Fibroblast of skin of abdomen (primary cell): ENCODE measurements at places on chromosomes 5 and 9.
A peak's percentile ranks its signal among the peaks of the same experiment; 100 is the strongest.

DNA sequence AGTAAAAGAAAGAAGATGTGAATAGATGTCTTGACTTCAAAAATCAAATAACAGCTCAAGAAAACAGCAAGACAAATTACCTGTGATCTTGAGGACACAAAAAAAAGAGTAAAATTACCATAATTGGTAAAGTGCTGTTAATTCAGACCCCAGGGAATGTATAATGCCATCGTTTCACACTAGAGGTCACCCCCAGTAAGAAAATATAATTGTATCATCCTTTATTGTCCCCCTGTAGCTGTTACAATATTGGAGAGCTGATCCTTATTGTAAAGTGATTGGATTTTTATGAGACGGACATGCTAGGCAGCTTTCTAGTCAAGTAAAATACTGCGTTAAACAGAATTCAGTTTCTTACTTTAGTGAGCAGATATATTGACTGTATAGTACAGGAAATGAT lies 377.0 kb downstream of the TLE1 start:
- no peak for DNase-seq

DNA sequence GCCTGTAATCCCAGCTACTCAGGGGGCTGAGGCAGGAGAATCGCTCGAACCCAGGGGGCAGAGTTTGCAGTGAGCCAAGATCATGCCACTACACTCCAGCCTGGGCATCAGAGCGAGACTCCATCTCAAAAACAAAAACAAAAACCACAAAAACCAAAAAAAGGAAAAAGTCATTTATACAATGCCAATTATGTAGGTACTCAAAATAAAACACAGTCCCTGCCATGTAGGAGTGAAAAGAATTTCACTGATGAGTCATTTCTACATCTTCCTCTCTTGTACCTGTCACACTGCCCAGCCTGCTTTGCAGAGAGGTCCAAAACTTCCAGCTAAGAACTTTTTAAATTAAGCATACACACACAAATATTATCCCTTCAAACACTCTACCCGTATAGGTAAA lies 215.8 kb downstream of the EPB41L4A start:
- DNase-seq = no peak

DNA sequence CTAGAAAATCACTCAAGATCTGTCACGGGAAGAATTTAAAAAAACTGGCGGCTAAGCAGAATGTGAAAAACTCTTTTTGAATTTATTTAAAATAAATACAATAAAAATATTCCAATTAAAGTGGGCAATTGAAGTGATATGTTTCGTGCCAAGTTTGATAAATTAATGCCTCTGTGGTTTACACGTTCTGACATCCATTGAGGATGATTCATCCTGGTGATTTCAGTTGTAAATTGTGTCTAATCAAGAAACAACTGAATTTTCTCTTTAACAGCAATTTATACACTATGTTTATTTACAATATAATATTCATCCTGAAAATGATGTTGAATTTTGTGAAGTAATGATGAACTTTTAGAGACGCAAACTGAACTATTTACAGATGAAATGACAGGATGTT lies 21.0 kb upstream of the OSMR start:
- DNase-seq = no peak

- DNase-seq = peak; percentile 8
These were observed 305.4 kb upstream of the MSX2 start for GRCh38 chr5:174418809-174419539.

GRCh38 chr5:17094830-17095229 lies 122.6 kb upstream of the BASP1 start:
- no peak for DNase-seq

- no peak for DNase-seq
These were observed 16.2 kb downstream of the SLC6A3 start for GRCh38 chr5:1429066-1429465.

- no peak for DNase-seq
These were observed 86.3 kb upstream of the PJA2 start for GRCh38 chr5:109496112-109496511.

GRCh38 chr9:89826186-89826585 lies 221.4 kb downstream of the GADD45G start:
- DNase-seq = no peak

DNA sequence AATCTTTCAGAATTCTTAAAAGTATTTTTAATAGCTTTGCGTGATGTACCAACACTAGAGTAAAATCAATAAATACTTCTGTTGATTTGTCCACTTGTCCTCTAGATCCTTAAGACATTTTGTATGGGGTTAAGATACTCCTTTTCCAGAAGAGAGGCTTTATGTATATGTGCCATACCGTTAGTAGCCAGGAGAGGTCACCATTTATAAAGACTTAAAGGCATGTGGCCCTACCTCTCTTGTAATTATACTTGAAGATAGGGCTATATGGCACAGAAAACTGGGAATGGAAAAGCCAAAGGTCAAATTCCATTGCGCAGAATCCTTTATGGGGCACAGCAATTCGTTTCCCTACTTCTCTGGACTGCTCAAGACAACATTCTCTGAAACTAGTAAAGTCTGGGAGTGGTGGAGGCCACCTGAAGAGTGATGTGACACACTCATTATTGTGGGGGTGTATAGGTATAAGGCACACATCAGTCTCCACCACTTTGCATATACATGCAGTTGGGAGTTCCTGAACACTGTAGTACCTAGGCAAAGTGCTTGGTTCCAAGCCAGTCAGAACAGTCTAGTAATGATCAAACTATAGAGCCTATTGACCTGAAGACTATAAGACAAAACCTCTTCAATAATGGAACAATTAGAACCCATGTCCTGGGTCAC lies 140.1 kb upstream of the FBXL17 start:
- DNase-seq = peak; percentile 62
